ENCODE measurements at places on chromosomes 11 and 22.
A peak's percentile ranks its signal among the peaks of the same experiment; 100 is the strongest.

GRCh38 chr22:43136255-43136654, 6.9 kb downstream of the MCAT start:
- H3K4me1 ChIP-seq, result no peaks in the 10 kb centered on the region
- H3K27ac ChIP-seq, result no peak overlapping the region
- H3K4me3 ChIP-seq, result no peak overlapping the region
- H3K36me3 ChIP-seq, result peaks cover 90% of the 10 kb centered on the region

DNA sequence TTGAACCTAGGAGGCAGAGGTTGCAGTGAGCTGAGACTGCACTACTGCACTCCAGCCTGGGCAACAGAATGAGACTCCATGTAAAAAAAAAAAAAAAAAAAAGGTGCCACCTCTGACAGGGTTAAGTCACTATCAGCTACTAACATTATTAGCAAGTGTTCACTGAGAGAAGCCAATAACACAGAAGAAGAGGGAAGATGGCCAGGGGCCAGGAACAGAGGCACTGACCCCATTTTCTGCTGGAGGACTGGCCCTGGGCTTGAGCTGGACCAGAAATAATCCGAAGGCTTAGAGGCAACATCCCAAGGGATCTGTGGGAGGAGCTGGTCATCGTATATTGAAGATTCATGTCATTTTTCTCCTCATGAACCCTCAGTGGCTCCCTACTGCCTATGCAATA, 5.0 kb downstream of the SLC5A1 start:
- DNase-seq, result no peak
- peaks cover 5% of the 10 kb centered on the region for H3K27me3 ChIP-seq
- H3K4me3 ChIP-seq, result no peak overlapping the region
- no peaks in the 10 kb centered on the region for H3K36me3 ChIP-seq

DNA sequence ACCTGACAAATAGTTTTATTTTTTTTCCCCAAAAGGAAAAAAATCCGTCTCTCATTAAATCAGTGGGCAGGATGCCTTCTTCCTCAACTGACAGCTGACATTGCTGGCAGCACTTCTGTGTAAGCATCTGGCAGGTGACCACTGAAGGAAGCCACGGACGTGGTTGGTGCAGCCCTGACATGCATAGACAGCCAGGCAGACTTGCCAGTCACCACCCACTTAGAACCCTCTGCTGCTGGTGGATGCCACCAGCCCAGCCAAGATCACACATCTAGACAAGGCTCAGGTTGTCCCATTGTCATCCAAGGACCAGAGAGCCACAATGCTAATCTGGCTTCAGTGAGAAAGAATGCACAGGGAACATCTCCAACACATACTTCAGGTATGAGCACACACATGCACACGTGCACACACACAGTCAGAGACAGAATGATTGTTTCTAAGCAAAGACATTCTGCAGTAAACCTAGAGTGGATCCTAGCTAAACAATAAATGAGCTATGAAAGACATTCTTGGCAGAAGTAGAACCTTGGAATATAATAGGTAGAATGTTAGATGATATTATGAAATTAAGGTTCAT, 49.8 kb upstream of the BMAL1 start:
- H3K27me3 ChIP-seq, result no peaks in the 10 kb centered on the region
- no peak overlapping the region for H3K4me3 ChIP-seq
- no peak for DNase-seq
- H3K36me3 ChIP-seq, result no peaks in the 10 kb centered on the region

- H3K27me3 ChIP-seq, result no peaks in the 10 kb centered on the region
- H3K4me1 ChIP-seq, result no peaks in the 10 kb centered on the region
- no peaks in the 10 kb centered on the region for H3K36me3 ChIP-seq
- H3K27ac ChIP-seq, result no peak overlapping the region
- DNase-seq, result no peak
- no peak overlapping the region for H3K4me3 ChIP-seq
Observed at GRCh38 chr11:76267556-76267955, 61.3 kb upstream of the WNT11 start.

DNA sequence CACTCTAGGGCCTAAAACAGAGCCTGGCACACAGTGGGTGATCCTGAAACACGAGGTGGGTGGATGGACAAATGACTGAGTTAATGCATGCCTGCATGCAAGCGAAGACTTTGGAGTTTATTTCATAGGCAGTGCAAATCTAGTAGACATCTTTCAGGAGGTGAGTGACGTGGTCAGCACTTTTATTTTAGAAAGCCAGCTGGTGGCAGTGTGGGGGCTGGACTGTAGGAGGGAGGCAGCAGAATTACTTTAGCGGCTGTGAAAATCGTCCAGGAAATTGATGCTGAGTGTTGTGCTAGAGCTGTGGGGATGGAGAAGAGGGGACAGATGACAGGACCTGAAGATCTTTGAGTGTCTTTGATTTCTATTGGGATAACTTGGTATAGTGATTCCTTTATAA, 47.1 kb downstream of the BMAL1 start:
- no peaks in the 10 kb centered on the region for H3K4me1 ChIP-seq
- peaks cover 7% of the 10 kb centered on the region for H3K36me3 ChIP-seq
- DNase-seq, result no peak
- no peaks in the 10 kb centered on the region for H3K27me3 ChIP-seq

- peak overlapping the region; percentile 37 for H3K27ac ChIP-seq
- H3K36me3 ChIP-seq, result no peaks in the 10 kb centered on the region
- H3K4me1 ChIP-seq, result no peaks in the 10 kb centered on the region
- no peak overlapping the region for H3K4me3 ChIP-seq
- DNase-seq, result no peak
Observed at GRCh38 chr22:26066534-26066933, 102.7 kb upstream of the SEZ6L start.

- no peaks in the 10 kb centered on the region for H3K27me3 ChIP-seq
- H3K4me1 ChIP-seq, result no peaks in the 10 kb centered on the region
- H3K4me3 ChIP-seq, result no peak overlapping the region
- no peaks in the 10 kb centered on the region for H3K36me3 ChIP-seq
- no peak for DNase-seq
- H3K27ac ChIP-seq, result no peak overlapping the region
Observed at GRCh38 chr22:34973016-34973415, 92.9 kb upstream of the ISX start.

GRCh38 chr11:31640611-31641010, 131.0 kb downstream of the ELP4 start:
- no peak for DNase-seq
- H3K4me1 ChIP-seq, result no peaks in the 10 kb centered on the region
- H3K36me3 ChIP-seq, result no peaks in the 10 kb centered on the region

DNA sequence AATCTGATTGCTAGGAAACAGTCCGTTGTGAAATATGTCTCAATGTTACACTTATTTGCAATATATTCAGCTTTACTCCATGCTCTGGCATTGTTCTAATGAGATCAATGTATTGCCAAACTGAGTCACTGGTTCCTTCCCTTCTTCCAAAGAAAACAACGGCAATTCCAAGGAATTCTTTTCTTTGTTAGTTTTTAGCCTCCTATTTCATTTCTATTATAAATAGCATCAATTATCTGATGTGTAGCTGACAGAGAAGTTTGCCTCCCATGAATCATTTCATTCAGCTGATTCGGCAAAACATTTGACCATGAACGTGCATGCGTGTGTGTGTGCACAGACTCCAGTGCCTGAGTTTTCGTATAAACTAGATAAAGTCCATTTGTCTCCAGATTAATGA, 346.8 kb downstream of the ETS1 start:
- DNase-seq, result no peak
- no peak overlapping the region for H3K27ac ChIP-seq
- H3K36me3 ChIP-seq, result no peaks in the 10 kb centered on the region
- no peaks in the 10 kb centered on the region for H3K4me1 ChIP-seq
- H3K4me3 ChIP-seq, result no peak overlapping the region
- H3K27me3 ChIP-seq, result no peaks in the 10 kb centered on the region

GRCh38 chr22:19991645-19992451, 24.8 kb downstream of the ARVCF start:
- no peak for DNase-seq
- H3K36me3 ChIP-seq, result no peaks in the 10 kb centered on the region
- no peak overlapping the region for H3K27ac ChIP-seq
- no peak overlapping the region for H3K4me3 ChIP-seq

DNA sequence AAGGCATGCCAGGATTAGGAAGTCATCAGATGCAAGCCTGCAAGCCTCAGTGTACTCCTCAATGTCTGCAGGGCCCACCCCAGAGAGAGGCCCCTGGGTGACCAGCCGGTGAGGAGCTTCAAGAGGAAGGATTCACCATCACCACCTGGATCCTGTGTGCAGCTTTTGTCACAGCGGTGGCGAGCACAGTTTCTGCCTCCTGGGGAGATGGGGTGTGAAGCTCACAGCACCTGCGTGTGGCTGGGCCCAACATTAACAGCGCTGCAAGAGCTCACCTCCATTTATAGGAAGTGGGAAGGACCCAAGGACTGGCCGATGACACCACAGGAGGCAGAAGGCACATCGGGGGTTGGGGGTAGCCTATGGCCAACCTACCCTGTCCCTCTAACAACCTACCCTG, 235.3 kb downstream of the CTTN start:
- no peak overlapping the region for H3K27ac ChIP-seq
- H3K4me3 ChIP-seq, result no peak overlapping the region
- H3K27me3 ChIP-seq, result no peaks in the 10 kb centered on the region
- no peaks in the 10 kb centered on the region for H3K36me3 ChIP-seq
- H3K4me1 ChIP-seq, result no peaks in the 10 kb centered on the region

GRCh38 chr11:129595038-129595962, 219.7 kb downstream of the BARX2 start:
- H3K27ac ChIP-seq, result no peak overlapping the region
- no peak overlapping the region for H3K4me3 ChIP-seq
- no peaks in the 10 kb centered on the region for H3K27me3 ChIP-seq
- DNase-seq, result no peak

DNA sequence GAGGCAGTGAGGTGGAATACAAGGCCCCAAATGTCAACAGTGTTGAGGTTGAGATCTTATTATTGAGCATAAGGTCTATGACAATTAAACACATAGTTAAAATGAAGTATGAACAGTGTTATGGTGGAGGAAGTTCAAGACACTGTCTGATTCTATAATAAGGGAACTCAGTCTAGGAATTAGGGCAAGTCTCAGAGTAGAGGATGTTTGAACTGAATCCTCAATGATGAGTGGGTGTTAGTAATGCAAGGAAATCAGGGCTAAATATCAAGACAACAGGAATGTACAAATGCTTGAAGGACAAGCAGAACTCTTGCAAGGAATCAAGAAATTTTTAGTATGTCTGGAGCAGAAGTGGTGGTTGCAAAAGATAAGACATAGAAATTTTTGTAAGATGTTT, 53.0 kb downstream of the CWC15 start:
- no peaks in the 10 kb centered on the region for H3K27me3 ChIP-seq
- H3K36me3 ChIP-seq, result no peaks in the 10 kb centered on the region
- H3K27ac ChIP-seq, result no peak overlapping the region
- DNase-seq, result no peak

DNA sequence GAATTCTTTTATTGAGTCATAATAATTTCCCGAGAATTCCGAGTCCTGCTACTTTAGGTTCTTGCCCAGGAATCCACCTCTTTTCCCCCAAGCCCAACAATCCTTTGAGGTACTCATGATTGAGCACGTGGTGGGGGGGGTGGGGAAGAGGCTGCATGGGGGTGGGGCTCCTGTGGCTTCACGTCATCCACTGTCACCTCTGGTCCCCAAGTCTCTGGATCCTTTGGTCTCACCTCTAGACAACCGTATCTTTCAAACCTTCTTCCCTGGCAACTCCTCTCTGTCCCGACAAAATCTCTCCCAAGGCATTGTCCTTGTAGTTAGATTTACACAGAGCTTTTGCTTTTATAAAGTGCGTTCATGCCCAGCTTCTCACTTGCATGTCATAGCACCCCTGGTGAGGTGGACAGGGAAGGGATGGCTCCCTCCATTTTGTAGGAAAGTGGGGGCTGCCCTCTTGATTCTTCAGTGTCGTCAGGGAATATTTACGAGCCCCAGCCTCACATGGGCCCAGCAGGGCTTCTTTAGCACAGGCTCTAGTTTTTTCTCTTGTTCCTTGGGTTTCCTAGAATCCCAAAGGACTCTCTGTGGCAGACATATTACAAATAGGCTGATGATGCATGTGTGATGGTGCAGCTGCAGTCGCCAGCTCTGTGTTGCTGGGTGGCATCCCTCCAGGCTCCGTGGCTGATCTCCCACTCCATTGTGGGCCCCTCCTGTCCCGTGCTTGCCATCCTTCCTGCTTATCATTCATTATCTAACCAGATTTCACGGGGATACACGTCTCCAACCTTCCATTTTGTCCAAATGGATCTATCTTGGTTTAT, 8.4 kb downstream of the UCP3 start:
- H3K27me3 ChIP-seq, result no peaks in the 10 kb centered on the region
- no peak overlapping the region for H3K27ac ChIP-seq
- DNase-seq, result no peak
- peaks cover 33% of the 10 kb centered on the region for H3K36me3 ChIP-seq

DNA sequence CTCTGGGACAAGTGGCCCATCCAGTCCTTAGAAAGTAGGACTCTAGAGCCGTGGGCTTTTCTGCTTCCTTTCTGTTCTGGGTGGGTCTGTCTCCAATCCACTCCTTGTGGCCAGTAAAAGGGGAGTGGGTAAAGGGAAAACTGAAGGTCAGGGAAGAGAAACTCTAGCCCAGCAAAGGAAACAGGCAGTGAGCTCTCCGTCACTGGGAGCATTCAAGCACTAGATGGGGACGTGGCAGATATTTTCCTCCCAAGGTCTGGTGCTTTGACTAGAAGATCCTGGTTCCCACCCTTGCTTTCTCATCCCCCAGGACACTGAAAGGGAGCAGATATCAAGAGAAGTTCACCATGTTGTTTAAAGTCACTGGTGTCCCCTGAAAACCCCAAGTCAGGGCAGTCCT, 42.2 kb downstream of the MACROD1 start:
- no peak overlapping the region for H3K27ac ChIP-seq
- no peaks in the 10 kb centered on the region for H3K36me3 ChIP-seq
- DNase-seq, result no peak
- H3K4me1 ChIP-seq, result peaks cover 8% of the 10 kb centered on the region
- H3K4me3 ChIP-seq, result no peak overlapping the region
- H3K27me3 ChIP-seq, result no peaks in the 10 kb centered on the region

DNA sequence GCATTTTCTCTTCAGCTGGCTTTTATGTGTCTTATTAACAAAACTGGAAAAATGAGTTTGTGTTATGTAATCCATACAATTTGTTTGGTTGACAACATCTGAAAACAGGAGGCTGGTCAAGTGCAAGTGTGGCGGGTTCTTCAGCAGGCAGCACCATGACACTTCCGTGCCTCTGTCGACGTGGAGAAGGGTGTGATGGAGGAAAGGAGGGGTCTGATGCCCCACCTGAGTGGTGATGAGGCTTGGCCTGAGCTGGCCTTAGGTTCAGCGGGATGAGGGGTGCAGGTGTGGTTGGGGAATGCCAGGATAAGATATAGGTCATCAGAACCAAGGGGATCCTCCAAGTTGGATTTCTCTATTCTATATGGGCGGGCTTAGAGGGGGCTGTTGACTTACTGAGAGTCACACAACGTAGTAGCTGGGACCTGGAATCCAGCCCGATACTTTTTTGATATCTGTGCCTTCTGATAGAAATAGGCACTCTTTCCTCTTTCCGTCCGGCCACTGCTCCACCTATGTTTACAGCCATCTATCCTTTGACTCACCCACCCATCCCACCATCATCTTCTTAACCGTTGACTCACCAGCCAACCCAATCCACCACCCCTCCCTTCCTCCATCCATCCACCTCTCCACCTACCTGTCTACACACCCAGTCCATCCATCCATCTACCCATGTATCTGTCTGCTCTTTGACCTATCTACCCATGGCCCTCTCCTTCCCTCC, 29.0 kb downstream of the SHANK3 start:
- H3K36me3 ChIP-seq, result no peaks in the 10 kb centered on the region
- no peak overlapping the region for H3K27ac ChIP-seq
- no peak overlapping the region for H3K4me3 ChIP-seq
- DNase-seq, result no peak
